Right ventricle myocardium inferior (tissue), 1 donor: ENCODE measurements at places on chromosomes 13 and 19. TPM values are rescaled to one million over a fixed set of nuclear protein-coding genes. Genes with fewer than 3 reads are reported as not detected.

DNA sequence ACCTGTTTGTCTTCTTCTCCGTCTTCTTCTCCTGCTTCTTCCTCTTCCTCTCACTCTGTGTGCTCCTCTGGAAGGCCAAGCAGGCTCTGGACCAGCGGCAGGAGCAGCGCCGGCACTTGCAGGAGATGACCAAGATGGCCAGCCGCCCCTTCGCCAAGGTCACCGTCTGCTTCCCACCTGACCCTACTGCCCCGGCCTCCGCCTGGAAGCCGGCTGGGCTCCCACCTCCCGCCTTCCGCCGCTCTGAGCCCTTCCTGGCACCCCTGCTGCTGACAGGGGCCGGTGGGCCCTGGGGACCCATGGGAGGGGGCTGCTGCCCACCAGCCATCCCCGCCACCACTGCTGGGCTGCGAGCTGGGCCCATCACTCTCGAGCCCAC is 13.9 kb downstream of the CNFN start:
- no peak for DNase-seq

GRCh38 chr13:103276775-103277498 is 210.7 kb upstream of the SLC10A2 start:
- DNase-seq, result no peak

GRCh38 chr13:97003071-97003470 is 8.8 kb upstream of the OXGR1 start:
- DNase-seq, result no peak

GRCh38 chr13:103349211-103349980 is 283.2 kb upstream of the SLC10A2 start:
- no peak for DNase-seq

- DNase-seq, result peak; percentile 63
Measured at GRCh38 chr19:533364-534058, 2.0 kb downstream of the CDC34 start.

DNA sequence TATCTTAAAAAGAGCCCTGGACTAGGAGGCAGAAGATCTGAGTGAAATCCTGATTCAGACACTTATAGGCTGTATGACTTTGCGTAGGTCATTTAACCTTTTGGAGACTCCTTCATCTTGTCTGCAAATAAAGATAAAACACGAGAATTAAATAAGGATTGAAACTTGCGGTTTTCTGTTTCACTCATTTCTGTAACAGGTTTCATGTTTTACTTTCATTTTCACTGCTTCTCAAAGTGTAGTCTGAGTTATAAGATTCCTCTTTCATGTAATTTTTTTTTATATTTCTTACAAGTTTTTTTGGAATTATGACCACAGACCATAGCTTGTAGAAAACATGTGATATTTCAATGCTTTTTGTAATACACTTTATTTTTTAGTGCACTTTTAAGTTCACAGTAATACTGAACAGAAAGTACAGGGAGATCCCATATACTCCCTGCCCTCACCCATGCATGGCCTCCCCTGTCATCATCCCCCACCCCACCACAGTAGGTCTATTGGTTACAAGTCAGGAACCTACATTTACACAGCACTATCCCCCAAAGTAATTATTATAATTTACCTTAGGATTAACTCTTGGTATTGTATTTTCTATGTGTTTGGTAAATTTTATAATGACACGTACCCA is 174.6 kb downstream of the ITGBL1 start:
- DNase-seq, result no peak

GRCh38 chr19:5189318-5189607 is 151.3 kb downstream of the PTPRS start:
- DNase-seq, result no peak

GRCh38 chr13:88622362-88622973 is 951.3 kb downstream of the SLITRK5 start:
- DNase-seq, result no peak

DNA sequence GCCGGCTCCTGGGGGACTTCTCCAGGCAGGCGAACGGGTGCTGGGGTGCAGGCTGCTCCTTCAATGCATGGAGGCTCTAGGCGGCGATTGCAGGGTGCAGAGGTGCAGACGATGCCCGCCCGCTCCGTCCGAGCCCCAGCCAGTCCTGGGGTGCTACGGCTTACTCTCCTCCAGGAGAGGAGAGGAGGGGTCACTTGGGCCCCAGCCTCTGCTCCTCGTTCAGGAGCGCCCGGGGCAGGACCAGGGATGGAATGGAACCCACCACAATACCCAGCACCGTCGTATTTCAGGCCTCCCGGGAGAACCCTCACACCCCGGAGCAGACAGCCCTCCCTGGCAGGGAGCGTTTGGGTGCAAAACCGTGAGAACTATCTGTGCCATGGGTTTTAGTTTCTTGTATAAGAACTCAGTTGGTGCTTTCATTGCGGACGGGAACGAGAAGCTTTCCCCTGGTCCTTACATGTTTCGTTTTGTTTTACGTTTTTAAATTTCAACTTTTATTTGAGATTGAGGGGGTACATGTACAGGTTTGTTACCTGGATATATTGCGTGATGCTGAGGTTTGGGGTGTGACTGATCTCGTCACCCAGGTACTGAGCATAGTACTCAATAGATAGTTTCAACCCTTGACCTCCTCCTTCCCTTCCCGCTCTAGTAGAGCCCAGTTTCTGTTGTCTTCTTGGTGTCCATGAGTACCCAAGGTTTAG is 46.8 kb downstream of the ARHGEF18 start:
- no peak for DNase-seq

- no peak for DNase-seq
Measured at GRCh38 chr19:27971071-27971470, 1241.9 kb downstream of the UQCRFS1 start.

GRCh38 chr19:34961775-34962686 is 2.0 kb downstream of the ZNF792 start:
- no peak for DNase-seq

DNA sequence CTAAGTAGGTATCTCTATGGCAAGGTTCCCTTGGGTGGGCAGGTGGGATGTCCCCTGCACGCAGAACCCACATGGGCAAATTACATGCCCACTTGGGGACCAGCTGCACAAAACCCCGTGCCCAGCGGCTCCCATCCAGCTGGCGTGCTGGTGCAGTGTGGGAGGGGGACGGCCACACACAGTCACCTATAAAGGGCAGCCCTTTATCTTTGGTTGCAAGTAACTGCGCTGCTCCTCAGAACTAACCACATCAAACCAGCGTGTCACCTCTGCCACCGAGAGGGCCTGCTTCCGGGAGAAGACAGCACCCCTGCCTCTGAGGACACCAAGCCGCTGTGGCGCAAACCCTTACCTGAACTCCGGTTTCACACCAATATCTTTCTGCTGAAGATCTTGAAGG is 32.2 kb downstream of the ANKRD27 start:
- peak; percentile 50 for DNase-seq

- no peak for DNase-seq
Measured at GRCh38 chr19:58261968-58262921, 16.5 kb upstream of the ZNF8 start.

The KIR3DL1 gene
- total RNA-seq, result not detected

The ZNF506 gene
- 9.8 TPM for total RNA-seq

The ZNF723 gene
- not detected for total RNA-seq

The ZNF577 gene
- total RNA-seq, result 8.4 TPM

The CD209 gene
- 15.6 TPM for total RNA-seq
